Subcutaneous adipose tissue (tissue), 4 donors: ENCODE measurements at places on chromosomes 6 and 20. TPM values are rescaled to one million over a fixed set of nuclear protein-coding genes. Genes with fewer than 3 reads are reported as not detected.

DOK5 gene
- total RNA-seq: 0.94 TPM

SRSF12 gene
- not detected for total RNA-seq

HRH3 gene
- not detected for total RNA-seq

RCAN2 gene
- total RNA-seq: 12.6 TPM

SPTLC3 gene
- total RNA-seq: 10.9 TPM

CLPSL2 gene
- total RNA-seq: not detected

SEMG1 gene
- not detected for total RNA-seq

FITM2 gene
- total RNA-seq: 32.4 TPM

PDE7B gene
- total RNA-seq: 4.1 TPM

SLC17A1 gene
- not detected for total RNA-seq

TRIM26 gene
- total RNA-seq: 32.6 TPM

RNF217 gene
- total RNA-seq: 46.6 TPM

MAFB gene
- 125 TPM for total RNA-seq

REM1 gene
- total RNA-seq: 3.5 TPM

CD40 gene
- total RNA-seq: 17.0 TPM

ELOVL2 gene
- total RNA-seq: 1.6 TPM

HEY2 gene
- 1.5 TPM for total RNA-seq

E2F1 gene
- total RNA-seq: 1.5 TPM
